ENCODE measurements at places on chromosomes 1 and 21. TPM values are rescaled to one million over a fixed set of nuclear protein-coding genes. Genes with fewer than 3 reads are reported as not detected.

The NR0B2 gene
- total RNA-seq = not detected

DNA sequence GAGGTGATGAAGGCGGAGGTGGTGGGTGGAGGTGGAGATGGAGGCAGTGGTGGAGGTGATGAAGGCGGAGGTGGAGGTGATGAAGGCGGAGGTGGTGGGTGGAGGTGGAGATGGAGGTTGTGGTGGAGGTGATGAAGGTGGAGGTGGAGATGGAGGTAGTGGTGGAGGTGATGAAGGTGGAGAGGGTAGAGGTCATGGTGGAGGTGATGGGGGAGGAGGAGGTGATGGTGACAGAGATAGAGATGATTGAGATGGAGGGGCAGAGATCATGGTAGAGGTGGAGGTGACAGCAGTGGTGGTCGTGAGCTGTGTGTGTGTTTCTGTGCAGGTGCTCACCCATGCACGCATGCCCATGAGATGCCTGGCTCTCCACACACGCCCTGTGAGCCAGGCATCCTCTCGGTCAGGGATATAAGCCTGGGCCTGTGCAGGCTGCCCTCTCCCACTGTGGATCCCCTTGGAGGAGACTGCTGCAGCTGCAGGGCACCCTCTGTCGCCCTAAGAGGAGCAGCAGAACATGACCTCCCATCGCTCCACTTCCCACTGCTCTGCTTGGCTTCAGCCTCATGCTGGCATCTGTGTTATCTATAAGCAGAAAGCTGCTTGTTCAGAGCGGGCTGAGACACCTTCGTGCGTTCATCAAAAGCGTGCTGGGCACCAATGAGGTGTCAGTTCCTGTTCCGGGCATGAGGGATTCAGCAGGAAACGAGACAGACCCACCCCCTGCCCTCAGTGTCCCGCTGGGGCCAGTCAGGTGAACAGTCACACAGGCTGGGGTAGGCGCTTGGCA, 20.5 kb upstream of the NPHP4 start:
- no peak for DNase-seq

DNA sequence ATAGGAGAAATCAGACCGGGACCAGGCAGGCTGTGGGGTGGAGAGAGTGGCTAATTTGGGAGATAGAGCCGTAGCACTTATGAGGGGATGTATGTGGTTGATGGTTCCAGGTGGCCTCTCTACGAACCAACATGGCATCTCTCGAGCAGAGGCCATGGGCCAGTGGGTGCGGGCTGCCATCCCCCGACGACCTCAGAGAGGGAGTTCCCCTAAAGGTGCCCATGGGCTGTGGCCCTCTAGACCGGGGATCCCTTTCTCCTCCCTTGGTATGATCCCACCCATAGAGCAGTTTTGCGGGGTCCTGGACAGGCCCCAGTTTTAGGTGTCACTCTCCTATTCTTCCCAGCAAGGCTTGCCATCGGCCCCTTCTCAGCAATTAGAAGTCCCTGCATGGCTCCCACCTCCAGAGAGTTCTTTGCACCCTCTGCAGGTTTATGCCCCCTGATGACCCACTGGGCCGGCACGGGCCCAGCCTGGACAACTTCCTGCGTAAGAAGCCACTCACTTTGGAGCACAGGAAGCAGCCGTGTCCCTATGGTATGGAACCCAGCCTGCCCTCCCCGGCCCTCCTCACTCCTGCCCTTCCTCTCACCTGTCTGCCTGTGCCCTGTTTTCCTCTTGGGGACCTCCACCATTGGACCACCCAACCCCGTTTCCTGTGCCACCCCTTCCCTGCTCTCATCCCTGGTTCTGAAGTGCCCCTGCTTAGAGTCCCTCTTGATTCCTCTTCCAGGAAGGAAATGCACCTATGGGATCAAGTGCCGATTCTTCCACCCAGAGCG, 7.8 kb downstream of the ZC3H12A start:
- no peak for DNase-seq

GRCh38 chr1:20252587-20252986, 38.1 kb upstream of the VWA5B1 start:
- DNase-seq = no peak

GRCh38 chr1:152348447-152348846, 11.4 kb downstream of the FLG2 start:
- no peak for DNase-seq

Measured in neural progenitor cell (in vitro differentiated cells).